Hematopoietic multipotent progenitor cell (in vitro differentiated cells): ENCODE measurements at places on chromosomes 16 and 17. TPM values are rescaled to one million over a fixed set of nuclear protein-coding genes. Genes with fewer than 3 reads are reported as not detected.

FBXO39 gene
- total RNA-seq, result 0.81 TPM

SLC43A2 gene
- total RNA-seq, result 39.6 TPM

ARHGAP44 gene
- 0.27 TPM for total RNA-seq

SLC5A11 gene
- total RNA-seq, result under 0.01 TPM

KRTAP4-9 gene
- under 0.01 TPM for total RNA-seq

LCMT1 gene
- total RNA-seq, result 33.1 TPM

SDK2 gene
- total RNA-seq, result 17.2 TPM

OTOA gene
- total RNA-seq, result under 0.01 TPM
